ENCODE measurements at places on chromosomes 11 and 22.

DNA sequence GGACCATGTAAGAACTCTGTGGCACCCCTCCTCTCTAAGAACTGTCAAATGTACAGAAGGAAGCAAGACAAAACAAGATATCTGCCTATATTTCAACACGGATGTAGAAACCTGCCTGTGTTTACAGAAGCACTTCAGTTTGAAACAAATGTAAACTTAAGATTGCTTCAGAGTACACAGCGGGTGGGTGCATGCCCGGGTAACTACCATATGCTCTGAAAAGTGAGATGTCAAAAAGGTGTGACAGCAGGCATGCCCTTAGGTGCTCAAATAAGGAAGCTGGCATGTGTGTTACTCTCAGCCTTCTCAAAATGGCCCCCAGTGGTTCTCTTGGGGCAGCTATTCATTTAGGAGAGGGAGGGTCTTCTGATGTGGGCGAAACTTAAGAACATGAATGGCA lies 5.2 kb downstream of the ACP2 start:
- no peak for DNase-seq

GRCh38 chr11:60396382-60396781 lies at the start of gene MS4A14:
MS4A14 (plus strand) TSS chr11:60396459; CDS start chr11:60396579, 120 bp downstream.
- DNase-seq: no peak

GRCh38 chr11:5938603-5938965 lies 3.5 kb upstream of the OR56A3 start:
- no peak for DNase-seq

GRCh38 chr22:36445158-36445668 lies 36.2 kb downstream of the TXN2 start:
- DNase-seq: peak; percentile 87

DNA sequence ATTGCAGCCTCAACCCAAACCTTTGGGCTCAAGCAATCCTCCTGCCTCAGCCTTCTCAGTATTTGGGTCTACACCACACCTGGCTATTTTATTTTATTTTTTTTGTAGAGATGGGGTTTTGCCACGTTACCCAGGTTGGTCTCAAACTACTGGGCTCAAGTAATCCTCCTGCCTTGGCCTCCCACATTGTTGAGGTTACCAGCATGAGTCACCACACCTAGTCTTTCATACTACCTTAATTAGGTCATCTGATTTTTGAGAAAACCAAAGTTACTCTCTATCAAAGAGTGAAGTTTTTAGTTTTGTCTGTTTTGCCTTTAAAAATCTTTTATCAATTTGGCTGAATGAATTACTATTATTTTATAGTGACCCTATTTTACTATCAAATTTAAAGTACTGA lies 335.6 kb upstream of the LRRC4C start:
- DNase-seq: no peak
